ENCODE measurements at places on chromosomes 2 and 18.

GRCh38 chr2:232038251-232038880 is 76.9 kb downstream of the DIS3L2 start:
- DNase-seq: no peak

DNA sequence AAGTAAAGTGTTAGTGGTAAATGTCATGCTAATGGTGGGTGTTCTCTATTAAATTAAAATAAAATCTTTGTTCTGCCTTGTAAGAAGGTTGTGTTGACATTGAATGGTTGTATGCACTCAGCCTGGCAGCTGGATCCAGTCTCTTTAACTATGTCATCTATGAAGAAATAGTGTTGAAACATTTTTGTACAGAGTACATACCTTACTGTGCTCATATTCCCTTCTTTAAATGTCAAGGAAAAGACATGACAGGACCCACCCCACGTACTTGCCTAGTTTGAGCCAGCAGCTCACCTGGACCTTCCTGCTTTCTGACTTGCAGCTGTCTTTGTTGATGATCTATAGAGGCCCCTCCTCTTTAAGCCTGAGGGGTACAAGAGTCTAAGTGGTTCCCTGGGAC is 85.6 kb upstream of the ST3GAL5 start:
- DNase-seq: no peak

GRCh38 chr18:54130631-54131030 is 93.8 kb downstream of the MBD2 start:
- DNase-seq: no peak

DNA sequence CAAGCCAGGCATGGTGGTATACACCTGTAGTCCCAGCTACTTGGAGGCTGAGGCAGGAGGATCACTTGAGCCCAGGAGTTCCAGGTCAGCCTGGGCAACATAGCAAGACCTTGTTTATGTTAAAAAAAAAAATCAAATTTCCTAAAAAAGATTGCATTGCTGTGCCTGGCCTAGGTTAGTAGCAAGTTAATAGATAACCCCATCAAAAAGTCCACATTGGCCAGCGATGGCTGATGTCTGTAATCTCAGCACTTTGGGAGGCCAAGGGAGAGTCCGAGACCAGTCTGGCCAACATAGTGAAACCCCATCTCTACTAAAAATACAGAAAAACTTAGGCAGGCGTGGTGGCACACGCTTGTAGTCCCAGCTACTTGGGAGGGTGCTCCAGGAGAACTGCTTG is 38.7 kb downstream of the PARD6G start:
- no peak for DNase-seq

DNA sequence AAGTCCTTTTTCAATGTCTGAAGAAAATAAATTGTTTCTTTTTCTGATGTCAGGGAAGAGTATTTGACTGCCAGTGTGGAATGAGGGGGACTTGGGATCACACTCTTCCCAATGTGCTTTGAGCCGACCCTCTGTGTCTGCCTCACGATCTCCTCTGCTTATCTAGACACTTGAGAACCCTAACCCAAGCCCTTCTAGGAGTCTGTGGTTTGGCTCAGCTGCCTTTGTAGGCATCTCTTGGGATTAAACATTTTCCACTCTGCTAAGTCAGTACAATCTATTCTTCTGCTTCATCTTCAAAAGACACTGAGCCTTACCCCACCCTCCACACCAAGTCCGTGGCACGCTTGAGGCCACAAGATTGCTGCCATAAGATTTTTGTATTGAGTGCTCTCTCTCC is 19.4 kb downstream of the FAM110C start:
- no peak for DNase-seq

GRCh38 chr2:70357684-70358071 is 55.8 kb upstream of the FAM136A start:
- DNase-seq: peak; percentile 60

DNA sequence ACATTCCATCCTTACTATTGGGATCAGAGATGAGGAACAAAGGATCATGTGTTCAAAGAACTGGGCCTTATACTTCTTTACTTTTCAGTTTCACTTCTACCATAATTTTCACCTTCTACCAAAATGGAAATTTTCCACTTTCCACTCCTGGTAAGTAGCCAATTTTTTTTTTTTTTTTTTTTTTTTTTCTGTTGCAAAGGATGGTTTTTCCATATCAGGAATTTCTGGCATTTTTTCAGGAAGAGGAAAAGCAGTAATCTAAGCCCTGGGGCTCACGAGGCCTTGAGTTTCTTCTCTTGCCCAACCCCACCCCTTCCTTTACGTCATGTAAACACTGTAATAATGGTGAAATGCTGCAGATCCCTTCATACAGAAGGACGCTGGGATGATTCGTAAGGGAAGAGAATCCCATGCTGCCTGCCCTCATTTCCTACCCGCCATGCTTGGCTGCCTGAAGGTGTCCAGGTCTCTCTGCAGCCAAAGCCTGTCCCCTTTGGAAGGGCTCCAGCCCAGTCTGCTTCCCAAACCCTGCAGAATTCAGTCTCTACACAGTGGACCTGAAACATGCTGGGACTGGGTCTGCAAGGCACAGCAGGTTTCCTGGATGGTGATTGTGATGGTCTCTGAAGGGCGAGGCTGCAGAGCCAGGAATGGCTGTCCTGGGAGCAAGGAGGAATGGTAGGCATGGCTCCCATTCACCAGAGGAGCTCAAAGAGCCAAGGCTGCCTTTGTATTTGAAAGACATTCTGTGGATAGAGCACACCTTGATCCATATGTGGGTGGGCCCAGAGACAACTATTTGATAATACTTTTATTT is 57.0 kb downstream of the EFR3B start:
- DNase-seq: no peak

- no peak for DNase-seq
Observed at GRCh38 chr2:3598197-3598910, 3.4 kb downstream of the COLEC11 start.

DNA sequence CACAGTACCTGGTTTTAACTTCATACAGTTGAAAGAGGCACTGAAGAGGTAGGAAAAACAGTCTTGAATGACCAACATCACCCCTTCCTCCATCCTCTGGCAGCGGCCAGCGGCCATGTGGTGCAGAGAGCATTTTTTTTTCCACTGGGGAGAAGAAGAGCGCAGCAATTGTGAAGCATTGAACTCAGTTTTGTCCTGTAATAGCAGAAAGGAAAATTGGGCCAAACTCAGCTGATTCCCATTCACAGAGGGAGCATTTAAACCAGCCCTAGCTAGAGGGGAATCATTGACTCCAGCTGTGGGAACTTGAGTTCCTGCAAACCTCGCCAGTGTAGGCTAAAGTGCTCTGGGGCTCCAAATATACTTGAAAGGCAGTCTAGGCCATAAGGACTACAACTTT is 316.6 kb upstream of the CHST9 start:
- DNase-seq: no peak

- no peak for DNase-seq
Observed at GRCh38 chr18:79941473-79942119, 9.9 kb downstream of the SLC66A2 start.

GRCh38 chr2:234879671-234880455 is 72.0 kb upstream of the SH3BP4 start:
- DNase-seq: no peak

- no peak for DNase-seq
Observed at GRCh38 chr2:203894262-203894661, 26.7 kb downstream of the CTLA4 start.

DNA sequence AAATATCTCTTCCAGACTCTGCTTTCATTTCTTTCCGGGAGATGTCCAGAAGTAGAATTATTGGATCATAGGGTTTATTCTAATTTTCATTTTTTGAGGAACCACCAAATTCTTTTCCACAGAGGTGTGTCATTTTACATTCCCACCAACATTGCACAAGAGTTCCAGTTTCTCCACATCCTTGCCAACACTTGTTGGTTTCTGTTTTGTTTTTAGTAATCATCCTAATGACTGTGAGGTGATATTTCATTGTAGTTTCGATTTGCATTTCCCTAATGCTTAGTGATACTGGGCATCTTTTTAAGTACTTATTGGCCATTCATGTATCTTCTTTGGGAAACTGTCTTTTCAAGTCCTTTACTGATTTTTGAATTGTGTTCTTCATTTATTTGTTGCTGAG is 513.1 kb downstream of the PARD3B start:
- DNase-seq: no peak

GRCh38 chr2:20755132-20755800 is 67.6 kb downstream of the LDAH start:
- DNase-seq: no peak

- no peak for DNase-seq
Observed at GRCh38 chr2:184444217-184444616, 154.1 kb upstream of the ZNF804A start.

- no peak for DNase-seq
Observed at GRCh38 chr2:223396993-223397392, 205.2 kb downstream of the SCG2 start.

DNA sequence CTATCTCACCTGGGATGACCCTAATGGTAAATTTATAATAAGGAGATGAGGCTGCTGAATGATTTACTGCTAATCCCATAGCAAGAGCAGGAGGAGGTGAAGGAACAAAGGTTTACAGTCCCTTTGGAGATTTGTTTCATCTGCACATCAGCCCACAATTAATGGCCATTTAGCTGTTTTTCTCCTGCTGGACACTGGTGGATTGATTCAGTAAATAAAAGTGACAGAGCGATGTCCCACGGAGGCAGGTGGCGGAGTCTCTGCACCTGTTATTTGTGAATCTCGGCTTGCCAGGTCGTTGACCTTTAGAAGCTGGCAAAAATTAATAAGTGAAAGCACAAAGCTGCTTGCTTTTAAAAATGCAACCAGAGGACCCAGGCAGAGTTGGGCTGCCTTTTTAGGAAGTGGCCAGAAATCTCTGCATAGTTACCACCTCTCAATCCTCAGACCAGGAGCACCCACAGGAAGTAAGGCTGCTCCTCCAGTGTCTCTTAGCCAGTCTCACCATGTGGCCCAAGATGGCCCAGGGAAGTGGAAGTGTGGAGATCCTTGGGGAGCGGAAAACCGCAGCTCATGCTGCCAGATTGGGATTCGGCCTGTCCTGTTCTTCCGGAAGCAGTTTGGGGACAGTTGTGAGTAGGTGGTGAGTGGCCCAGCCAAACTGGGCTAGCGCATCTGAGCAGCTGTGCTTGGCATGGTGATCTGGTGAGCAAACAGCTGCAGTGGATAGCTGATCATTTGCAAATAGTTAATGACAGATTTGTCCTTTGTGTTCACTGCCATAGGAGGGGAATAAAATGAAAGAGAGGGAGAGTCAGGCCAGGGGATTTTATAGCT is 1005.7 kb upstream of the PIK3C3 start:
- DNase-seq: no peak

- DNase-seq: no peak
Observed at GRCh38 chr2:200121931-200122330, 166.5 kb downstream of the MAIP1 start.

DNA sequence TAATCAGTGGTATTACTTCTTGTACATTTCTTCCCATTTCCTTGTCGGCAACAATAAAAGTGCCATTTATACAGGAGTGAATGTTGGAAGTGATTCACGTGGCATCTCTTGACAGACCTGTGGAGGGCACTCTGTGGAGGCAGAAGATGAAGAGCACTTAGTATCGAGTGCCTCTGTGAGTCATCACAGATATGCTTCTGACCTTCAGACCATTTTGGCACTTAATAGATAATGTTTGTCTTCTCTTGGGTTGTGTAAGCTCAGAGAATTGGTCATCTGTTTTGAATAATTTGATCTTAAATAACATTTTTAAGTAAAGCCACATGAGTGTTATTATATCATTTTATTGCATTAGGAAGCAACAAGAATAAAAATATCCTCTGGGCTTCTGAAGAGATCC is 305.5 kb downstream of the PTPRM start:
- DNase-seq: peak; percentile 50

GRCh38 chr2:123644053-123644452 is 381.0 kb upstream of the CNTNAP5 start:
- no peak for DNase-seq

DNA sequence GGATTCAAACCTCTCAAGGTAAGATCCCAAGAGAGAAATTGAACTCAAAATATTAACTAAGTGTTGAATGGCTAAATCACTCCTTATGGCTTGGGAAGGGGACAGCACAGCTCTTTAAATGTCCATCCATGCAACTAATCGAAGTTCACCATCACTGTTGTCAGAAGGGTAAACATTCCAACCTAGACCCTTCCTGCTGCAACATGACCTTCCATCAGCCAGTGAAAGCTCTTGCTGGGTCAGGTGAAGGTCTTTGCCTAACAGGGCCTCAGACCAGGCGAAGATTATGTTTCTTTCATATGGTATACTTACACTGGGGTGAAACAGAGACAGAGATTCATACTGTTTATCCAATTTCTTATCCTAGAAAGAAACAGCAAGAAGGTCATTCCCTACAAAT is 16.4 kb downstream of the IAH1 start:
- DNase-seq: no peak

GRCh38 chr2:127597984-127598380 is 48.0 kb upstream of the GPR17 start:
- no peak for DNase-seq

DNA sequence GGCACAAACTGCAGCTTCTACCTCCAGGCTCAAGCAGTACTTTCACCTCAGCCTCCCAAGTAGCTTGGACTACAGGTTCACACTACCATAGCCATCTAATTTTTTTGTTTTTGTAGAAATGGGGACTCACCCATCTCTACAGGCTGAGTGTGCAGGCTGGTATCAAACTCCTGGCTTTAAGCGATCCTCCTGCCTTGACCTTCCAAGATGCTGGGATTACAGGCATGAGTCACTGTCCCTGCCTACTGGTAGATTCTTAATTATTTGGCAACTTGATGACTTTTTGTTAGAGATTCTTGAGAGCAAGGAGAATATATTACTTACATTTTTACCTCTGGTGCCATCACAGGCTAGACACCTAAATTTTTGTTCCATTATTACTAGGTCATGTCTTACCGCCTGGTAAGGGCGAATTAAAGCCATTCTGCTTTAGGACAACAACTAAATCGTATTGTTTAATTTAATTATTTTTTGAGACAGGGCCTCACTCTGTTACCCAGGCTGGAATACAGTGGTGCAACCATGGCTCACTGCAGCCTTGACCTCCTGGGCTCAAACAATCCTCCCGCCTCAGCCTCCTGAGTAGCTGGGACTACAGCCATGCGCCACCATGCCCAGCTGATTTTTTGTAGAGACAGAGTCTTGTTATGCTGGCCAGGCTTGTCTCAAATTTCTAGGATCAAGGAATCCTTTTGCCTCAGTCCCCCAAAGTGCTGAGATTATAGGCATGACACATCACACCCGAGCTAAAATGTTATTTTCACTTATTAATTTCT is 15.7 kb downstream of the DYNC1I2 start:
- no peak for DNase-seq

DNA sequence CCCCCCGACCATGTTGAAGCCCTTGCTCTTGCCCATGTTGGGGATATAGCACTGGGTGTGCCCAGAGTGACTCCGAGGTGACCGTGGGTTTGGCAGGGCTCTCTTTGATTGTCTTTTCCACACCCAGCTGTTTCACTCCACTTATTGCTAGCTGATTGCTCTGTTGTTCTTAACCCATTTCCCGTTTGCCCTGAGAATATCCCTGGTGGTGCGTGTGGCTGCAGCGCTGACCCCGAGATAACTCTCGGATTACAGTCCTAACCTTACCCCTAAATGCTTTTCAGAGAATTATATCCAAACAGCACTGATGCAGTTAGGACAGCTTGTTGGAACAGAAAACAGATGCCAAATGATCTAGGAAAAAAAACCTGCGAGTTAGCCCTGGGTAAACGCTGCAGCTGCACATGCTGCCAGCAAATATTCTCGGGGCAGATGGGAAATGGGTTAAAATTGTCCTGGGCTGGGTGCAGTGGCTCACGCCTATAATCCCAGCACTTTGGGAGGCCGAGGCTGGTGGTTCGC is 34.3 kb upstream of the SNORC start:
- DNase-seq: no peak

GRCh38 chr2:175872721-175873120 is 129.3 kb downstream of the LNPK start:
- DNase-seq: peak; percentile 40

- DNase-seq: no peak
Observed at GRCh38 chr18:57050310-57050949, 96.5 kb upstream of the BOD1L2 start.

Measured in GM03348 (cell line).